SW480 (cell line): ENCODE measurements at places on chromosomes 3 and 15.

- no peak for DNase-seq
These were observed 325.5 kb downstream of the IL5RA start for GRCh38 chr3:2784627-2785026.

- DNase-seq: no peak
These were observed 77.0 kb downstream of the LPP start for GRCh38 chr3:188230962-188231361.

DNA sequence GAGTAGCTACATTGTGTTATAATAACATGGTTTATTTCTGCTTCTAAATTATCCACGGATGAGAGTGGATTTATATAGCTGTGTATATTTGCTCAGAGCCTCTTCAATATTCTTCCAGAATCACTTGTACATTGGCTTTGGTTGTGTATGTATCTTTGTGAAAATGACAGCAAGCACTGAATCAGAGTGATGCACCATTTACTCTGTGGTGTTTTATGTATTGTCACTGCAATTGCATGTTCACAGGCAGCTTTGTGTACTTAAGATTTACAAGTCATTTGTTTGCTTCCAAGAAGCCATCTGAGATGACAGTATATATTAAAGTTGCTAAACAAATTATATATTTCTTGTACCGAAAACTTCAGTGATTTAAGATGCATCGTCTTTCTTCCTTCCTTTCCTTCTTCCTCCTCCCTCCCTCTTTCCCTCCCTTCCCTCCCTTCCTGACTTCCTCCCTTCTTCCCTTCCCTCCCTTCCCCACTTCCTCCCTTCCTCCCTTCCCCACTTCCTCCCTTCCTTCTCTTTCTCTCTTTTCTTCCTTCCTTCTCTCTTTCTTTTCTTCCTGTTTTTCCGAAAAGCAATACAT lies 362.3 kb upstream of the GOLIM4 start:
- no peak for DNase-seq

- no peak for DNase-seq
These were observed 138.9 kb upstream of the LINGO1 start for GRCh38 chr15:77771616-77772015.

GRCh38 chr3:19270481-19270880 lies 122.2 kb downstream of the KCNH8 start:
- no peak for DNase-seq

DNA sequence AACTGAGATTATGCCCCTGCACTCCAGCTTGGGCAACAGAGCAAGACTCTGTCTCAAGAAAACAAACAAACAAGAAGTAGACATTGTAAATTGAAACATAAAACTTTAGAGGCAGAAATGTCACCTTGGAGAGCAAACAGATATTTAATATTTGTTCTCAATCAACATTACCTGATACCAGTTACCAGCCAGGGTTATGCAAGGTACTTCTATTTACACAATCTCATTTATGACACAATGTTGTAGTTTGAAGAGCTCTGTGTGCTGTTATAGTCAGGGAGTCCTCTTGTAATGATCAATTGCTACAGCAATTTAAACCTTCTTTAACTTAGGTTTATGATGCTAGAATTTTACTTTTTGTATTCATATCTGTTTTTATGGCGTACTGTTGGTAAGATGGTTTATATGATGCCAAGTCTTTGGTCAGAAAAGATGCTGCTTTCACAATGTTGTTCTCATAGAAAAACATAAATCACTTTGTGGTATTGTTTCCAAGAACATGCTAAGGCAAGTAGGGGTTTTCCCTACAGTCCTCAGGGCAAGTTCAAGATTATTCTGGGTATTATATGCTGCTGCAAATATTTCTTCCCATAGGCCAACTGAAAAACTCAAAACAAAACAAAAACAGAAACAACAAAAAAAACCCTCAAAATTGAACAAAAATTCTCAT lies 173.5 kb downstream of the TNIK start:
- no peak for DNase-seq
